ENCODE measurements at places on chromosomes 13 and 19. TPM values are rescaled to one million over a fixed set of nuclear protein-coding genes. Genes with fewer than 3 reads are reported as not detected.

DNA sequence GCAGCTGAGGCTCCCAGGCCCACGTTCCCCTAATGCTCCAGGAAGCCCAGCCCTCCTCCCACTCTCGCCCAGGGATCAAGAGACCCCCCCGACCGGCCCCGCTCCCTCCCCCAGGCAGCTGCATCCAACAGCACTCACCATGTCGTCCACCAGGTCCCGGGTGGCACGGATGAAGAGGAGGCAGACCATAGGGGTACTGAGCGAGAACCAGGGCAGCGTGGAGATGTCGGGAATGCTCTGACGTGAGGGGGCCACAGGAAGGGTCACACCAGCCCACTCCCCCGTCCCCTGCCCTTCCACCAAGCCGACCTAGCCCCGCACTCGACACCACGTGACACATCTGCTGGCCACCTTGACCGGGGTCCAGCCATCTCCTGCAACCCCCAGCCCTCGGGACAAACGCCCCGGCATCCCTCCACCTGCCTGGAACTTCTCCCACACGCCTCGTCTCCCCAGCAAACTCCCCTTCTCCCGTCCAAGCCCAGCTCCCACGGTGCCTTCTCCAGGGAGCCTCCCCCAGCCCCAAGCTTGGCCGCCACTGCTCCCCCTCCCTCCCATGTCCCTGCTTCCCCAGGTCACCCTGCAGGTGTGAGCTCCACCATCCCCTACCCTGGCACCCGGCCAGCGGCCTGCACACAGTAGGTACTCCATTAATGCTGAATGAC lies 4.9 kb downstream of the ATP8B3 start:
- no peak for DNase-seq

DNA sequence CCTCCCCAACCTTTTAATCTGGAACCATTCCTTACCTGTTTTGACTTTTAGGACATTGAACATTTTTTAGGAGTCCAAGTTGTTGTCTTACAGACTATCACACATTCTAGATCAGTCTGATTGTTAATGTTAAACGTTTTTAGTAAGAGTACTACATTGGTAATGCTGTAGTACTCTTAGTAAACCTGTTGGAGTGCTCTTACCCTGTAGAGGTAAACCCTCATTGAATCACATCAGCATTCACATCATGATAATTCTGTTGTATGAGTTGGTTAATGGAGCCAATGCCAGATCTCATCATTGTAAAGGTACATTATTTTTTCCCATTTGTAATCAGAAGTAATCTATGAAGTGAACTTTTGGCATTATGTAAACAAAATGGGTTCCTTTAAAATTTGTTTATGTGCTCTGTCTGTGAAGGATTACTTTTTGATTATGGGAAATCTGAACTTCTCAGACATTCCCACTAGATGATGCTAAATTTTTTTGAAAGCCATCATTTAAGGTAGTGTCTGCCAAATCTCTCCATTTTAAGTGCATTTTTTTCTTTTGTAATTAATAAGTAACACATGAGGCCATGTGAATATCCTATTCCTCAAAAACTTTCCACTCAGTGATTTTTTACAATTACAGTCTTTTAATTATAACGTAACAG lies 55.2 kb downstream of the VWA8 start:
- peak; percentile 76 for DNase-seq

GRCh38 chr13:87925006-87925405 lies 253.8 kb downstream of the SLITRK5 start:
- no peak for DNase-seq

GRCh38 chr13:25978961-25979360 lies 72.9 kb downstream of the SHISA2 start:
- DNase-seq, result no peak

GRCh38 chr13:37029617-37030016 lies 29.0 kb downstream of the EXOSC8 start:
- peak; percentile 36 for DNase-seq

DNA sequence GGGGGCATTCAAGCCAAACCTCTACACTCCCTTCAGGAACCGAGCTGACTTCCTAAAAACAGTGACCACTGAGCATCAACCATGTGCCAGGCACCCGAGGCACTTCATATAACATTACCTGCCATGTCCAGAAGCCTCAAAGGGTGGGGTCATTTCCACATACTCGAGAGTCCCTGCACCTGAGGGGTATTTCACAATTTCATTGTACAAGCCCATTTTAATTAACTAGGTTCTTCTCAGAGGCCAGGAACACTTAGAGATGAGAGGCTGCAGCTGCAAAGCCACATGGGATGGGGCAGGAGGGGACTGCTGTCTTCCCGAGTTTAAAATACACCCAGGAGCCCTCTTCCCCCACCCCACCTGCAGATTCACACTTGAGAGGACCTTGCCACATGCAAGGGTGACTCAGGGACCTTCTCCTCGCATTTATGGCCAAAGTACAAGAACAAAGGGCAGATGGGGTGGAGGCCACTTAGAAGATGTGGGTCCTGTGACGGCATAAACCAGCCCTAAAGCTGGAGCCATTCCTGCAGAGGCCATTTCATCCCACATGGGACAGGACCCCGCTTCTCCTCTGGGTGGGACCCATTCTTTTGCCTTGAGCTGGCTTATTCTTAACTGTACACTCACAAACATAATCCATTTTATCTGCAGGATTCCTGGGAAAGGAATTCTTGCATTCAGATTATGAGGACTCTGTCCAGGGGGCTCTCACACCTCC lies 43.9 kb downstream of the RAB20 start:
- peak; percentile 84 for DNase-seq

DNA sequence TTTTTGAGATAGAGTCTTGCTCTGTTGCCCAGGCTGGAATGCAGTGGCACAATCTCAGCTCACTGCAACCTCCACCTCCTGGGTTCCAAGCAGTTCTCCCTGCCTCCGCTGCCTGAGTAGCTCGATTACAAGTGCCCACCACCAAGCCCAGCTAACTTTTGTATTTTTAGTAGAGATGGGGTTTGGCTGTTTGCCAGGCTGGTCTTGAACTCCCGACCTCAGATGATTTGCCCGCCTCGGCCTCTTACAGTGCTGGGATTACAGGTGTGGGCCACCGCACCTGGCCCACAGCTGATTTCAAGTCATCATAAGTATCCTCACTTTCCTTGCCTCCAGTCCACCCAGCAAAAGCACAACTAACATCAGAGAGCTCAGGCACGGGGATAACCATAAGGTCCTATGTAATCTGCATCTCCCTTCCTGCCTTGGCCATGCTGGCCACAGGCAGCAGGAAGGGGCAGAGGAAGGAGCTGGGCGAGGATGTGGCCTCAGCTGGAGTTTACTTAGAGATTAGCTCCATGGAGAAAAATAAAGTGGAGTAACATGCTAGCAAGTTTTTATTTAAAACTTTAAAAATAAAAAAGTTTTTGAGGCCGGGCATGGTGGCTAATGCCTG lies 22.9 kb upstream of the ADGRE1 start:
- peak; percentile 25 for DNase-seq

The KLK6 gene
- total RNA-seq, result not detected

The ZNF493 gene
- 22.1 TPM for total RNA-seq

The ZNF527 gene
- 5.4 TPM for total RNA-seq

The PCDH9 gene
- 2.9 TPM for total RNA-seq

The STOML3 gene
- total RNA-seq, result not detected

The IZUMO2 gene
- total RNA-seq, result not detected
